ENCODE measurements at places on chromosomes 7 and 10.

DNA sequence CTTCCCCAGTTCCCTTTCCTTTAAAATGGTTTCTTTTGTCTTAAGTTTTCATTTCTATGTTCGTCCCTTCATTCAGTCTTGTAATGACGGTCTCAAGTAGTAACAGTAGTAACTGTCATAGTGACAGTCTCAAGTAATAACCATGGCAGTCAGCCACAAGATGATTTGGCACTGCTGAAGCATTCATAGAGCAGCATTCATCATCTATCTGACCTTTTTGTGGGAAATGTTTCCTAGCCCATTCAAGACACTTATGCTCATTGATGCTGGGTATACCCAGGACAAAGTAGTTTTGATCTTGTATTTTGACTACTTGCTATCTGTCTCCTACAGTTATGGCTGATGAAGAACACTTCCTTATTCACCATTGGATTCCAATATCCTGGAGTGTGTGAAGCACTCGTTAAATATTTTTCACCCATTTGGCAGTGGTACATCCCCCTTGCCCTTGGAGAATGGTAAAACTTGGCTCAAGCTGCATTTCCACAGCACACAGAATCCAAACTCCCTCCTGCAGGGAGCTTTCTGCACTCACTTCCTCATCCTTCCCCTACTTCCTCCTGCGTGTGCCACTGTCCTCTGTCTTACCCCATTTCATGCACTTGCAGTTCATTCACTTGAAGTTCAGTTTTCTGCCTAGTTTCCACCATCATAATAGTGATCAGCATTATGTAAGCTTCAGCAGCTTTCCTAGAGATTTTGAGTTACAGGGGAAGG is 19.0 kb downstream of the GIMAP4 start:
- no peak for DNase-seq

GRCh38 chr10:133381036-133381435 is 2.0 kb downstream of the PAOX start:
- DNase-seq = no peak

- no peak for DNase-seq
These were observed 197.1 kb downstream of the PHTF2 start for GRCh38 chr7:77995717-77996116.

GRCh38 chr10:5456563-5456962 is 42.8 kb downstream of the CALML5 start:
- no peak for DNase-seq

DNA sequence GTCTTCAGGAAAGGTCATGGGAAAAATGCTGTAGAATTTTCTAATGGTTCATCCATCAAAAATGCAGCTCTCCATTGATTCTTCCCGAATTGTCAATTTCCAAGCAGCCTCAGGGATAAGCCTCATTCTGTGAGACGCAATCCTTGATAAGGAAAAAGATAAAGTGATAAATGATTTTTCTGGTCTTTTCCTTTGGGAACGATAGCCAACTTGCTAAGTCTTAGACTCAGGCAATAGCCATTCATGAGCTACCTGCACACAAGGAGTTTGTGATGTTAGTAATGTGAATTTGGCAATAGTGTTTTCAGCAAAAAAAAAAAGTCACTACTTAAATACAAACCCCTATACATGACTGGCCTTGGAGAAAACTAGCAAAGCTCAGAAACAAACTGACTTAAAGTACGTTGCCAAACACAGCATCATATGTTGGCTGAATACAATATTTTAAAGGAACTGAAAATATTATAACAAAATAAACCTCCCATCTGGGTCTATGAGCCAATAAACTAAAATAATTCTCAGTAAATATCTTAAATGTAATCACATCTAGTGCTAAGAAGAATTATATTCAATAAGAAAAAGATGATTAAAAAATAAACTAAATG is 75.5 kb downstream of the KLF6 start:
- no peak for DNase-seq

DNA sequence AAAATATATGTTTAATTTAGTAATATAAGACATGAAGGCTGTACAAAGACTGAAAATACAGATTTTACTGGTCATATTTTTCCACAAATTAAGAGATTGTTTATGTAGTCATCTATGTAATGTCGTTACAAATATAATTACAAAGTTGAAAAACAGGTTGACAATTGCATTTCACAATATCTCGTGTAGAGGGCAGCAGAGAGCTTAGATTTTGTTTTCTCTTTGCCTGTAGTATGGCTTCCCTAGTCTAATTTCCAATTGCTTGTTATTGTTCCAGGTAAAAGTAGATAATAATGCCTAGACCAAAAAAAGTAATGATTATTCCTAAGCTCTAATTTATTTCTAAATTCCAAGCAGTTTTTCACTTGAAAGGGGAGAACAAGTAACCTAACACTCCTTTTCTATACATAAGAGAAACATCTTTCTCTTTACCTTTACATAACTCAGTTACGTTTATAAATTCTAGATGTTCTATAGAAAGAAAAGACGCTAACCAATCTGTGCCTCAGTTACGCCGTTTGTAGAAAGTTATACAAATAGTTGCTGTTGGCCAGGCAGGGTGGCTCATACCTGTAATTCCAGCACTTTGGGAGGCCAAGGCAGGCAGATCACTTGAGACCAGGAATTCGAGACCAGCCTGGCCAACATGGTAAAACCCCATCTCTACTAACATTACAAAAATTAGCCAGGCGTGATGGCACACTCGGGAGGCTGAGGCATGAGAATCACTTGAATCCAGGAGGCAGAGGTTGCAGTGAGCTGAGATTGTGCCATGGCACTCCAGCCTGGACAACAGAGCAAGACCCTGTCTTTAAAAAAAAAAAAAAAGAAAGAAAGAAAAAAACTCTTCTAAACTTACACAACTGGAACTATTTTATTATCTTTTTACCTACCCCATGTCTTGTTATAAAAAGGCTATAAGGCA is 30.0 kb downstream of the NET1 start:
- no peak for DNase-seq

DNA sequence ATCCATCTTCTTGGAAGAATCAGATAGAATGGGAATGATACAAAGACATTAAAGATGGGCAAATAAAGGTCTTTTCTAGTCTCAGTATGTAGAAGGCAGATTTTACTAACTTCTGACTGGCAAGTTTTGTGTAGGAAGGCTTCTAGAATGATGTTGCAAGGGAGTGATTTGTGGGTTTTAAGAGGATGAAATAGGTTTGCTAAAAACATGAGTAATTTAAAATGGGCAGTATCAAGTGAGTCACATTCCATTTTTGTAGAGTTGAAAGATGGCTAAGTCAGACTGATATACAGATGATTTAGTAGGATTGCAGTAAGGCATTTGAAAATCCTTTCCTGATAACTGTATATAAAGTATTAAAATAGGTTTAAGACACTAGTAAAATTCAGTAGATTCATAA is 777.4 kb downstream of the SORCS1 start:
- DNase-seq = no peak

GRCh38 chr10:108445746-108446145 is 1281.2 kb upstream of the SORCS1 start:
- DNase-seq = no peak

DNA sequence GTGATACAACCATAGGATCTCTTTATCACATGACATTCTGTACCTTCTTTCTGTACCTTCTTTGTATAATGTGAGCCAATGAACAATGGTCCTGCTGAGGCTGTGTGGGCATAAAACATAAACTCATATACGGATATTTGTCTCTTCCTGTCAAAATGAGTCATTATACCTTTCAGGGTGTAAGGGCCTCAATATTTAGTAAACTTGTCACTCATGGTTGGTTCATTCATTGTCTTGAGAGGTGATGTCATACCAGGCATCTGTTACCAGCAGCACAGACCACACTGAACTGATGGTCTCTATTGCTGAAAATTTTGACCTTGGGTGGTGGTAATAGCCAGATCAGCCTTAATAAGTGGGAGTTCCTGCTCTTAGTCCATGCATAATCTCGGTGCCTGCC is 287.6 kb upstream of the TPK1 start:
- DNase-seq = no peak

DNA sequence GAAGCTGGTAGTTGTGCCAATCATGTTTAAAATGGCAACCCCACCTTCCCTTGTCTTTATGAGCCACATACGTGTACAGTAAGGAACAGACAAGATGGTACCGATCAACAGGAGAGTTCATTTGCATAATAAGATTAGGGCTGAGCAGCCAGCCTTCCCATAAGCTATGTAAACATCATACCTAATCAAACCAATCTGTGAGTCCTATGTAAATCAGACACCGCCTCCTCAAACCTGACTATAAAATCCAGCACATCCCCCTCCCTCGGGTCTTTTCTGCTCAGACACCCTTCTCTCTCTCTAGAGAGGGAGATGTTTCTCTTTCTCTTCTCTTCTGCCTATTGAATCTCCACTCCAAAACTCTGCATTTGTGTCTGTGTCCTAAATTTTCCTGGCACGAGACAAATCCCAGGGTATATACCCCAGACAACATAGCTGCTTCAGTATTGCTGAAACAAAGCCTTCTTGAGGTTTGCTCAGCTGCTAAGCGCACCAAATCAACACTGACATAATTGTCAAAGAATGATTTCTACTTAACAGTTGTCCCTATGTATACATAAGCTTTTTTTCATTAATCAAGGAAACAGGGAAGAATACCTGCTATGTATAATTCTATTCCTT is 279.2 kb downstream of the THSD7A start:
- no peak for DNase-seq
